Esophagus mucosa (tissue), 1 donor: ENCODE measurements at places on chromosomes 13 and 19. TPM values are rescaled to one million over a fixed set of nuclear protein-coding genes. Genes with fewer than 3 reads are reported as not detected.

DNA sequence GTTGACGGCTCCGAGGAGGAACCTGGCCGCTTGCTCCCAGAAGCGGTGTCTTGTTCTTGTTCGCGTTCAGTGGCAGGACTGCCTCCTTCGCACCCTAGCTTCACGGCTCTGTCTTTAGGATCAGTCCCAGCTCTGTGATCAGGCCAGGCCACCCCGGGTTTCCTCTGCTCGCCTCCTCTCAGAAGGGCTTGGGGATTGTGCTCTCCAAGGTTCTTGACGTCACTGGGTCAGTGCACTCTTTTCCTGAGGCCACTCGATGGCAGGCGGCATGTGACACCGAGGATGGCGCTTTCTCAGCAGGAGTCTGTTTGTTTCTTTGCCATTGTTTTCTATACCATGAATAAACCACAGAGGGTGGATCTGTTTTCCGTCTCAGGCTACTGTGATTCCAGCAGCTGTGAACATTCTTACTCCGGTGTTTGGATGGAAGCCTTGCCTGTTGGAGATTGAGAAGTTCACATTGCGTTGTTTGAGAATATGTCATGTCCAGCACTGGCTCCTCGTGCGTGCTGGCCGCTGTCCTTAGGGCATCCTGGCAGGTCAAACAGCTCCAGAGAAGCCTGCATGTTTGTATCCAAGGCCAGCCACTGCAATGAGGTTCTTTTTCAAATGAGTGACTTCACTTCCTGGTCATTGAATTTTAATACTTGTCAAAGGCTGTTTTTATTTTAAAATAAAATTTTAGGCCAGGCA is 44.5 kb downstream of the SLC7A9 start:
- no peak for ATAC-seq

GRCh38 chr19:40724855-40725254 is 7.9 kb downstream of the ITPKC start:
- ATAC-seq, result no peak

The PEX11G gene
- total RNA-seq, result 4.8 TPM

- peak; percentile 78 for ATAC-seq
Measured at GRCh38 chr19:35845215-35846037, 6.9 kb downstream of the NPHS1 start.

GRCh38 chr19:53875602-53876325 is 6.2 kb upstream of the PRKCG start:
- ATAC-seq, result no peak

The FLT1 gene
- total RNA-seq, result 5.3 TPM
